ENCODE measurements at places on chromosomes 4 and X.

- no peak for DNase-seq
These were observed 26.3 kb downstream of the TBCK start for GRCh38 chr4:106289737-106290136.

GRCh38 chr4:174828845-174829701 lies at the start of gene GLRA3:
Gene GLRA3, minus strand, starts transcription at chr4:174829247. Its CDS starts 436 bp downstream, at chr4:174828811.
- DNase-seq, result no peak

- DNase-seq, result no peak
These were observed 11.2 kb downstream of the MSX1 start for GRCh38 chr4:4870576-4871241.

DNA sequence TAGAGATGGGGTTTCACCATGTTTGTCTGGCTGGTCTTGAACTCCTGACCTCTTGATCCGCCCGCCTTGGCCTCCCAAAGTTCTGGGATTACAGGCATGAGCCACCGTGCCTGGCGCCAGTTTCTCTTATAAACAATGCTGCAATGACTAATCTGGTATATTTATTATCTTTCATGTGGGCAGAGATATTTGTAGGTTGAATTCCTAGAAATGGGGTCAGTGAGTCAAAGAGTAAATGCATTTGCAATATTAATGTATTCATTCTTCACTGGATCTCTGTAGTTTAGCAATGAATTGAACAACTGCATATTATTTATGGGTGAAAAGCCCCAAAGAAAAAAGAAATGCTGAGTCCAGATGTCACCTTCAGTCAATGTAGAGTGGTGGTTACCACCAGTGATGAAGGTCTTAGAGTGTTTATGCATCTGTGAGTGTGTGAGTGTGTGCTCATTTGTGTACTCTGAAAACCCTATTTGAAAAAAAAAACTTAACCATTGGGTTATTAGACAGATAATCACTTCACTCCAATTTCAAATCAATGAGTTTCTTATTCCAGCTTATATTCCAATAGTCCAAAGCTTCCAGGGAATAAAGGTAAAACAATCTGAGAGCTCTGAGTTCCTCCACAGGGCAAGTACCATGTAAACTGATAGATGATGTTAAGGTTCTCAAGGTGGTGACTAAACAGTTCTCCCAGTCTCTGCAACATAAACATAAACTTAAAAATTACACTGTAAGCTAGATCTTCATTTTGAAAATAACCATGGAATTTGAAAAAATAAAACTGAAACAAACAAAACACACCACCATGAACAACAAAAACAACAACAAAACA lies 22.6 kb upstream of the CD38 start:
- DNase-seq, result peak; percentile 26

DNA sequence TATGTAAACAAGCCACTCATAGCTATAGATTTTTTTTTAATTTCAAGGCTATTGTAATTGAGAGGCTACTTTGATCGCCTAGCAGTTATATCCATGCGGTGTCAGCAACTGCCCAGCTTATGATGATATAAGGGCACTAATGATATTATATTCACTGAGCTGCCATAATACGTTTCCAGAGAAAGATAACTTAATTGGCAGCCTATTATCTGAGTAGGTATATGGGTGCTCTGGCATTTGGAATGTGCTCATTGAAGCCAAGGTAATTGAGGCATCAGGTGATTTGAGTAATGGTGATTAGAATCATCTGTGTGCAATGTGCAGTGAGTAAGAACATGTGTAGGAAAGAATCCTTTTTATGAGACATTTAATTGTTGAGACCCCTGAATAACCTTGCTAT lies 490.0 kb downstream of the CENPC start:
- DNase-seq, result no peak

GRCh38 chr4:13427599-13428325 lies 56.4 kb downstream of the RAB28 start:
- DNase-seq, result no peak

- no peak for DNase-seq
These were observed 182.0 kb upstream of the NEIL3 start for GRCh38 chr4:177127658-177128057.

DNA sequence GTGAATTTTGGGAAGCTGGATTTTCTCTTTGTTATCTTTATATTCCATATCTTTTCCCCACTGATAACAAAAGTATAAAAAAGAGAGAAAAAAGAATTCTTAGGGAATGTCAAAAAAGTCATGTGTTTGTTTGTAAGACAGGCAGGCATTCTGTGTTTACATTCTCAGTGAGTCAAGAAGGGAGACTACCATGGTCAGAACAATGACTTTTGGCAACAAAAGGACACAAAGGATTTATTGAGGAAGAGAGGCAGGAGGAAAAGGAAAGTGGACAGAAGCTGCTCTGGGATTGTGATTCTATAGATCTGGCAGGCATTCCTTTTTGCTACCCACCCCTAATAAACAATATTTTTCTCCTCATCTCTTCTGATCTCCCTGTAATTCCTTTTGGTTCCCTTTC lies 5.9 kb upstream of the ANK2 start:
- DNase-seq, result no peak

- DNase-seq, result no peak
These were observed 213.3 kb downstream of the PARM1 start for GRCh38 chr4:75146223-75146622.

DNA sequence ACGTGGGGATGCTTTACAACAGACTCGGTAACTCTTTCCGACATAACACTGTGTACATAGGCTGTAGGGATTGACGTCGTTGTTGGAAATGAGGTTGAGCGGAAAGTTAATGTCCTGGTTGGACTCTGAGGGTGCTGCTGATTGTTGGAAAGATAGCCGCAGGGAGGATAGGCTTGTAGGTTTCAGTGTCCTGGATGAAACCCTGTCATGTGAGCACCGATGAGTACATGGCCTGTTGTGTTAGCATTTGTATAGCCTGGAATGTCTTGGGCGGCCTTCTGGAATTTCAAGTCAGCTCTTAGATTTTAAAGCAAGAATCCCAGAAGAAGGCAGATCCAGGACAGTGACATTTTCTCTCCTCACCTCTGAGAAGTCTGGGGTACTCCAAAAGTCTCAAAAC lies 63.3 kb downstream of the TBC1D14 start:
- no peak for DNase-seq

- no peak for DNase-seq
These were observed 13.1 kb downstream of the TCEAL7 start for GRCh38 chrX:103343105-103343504.

DNA sequence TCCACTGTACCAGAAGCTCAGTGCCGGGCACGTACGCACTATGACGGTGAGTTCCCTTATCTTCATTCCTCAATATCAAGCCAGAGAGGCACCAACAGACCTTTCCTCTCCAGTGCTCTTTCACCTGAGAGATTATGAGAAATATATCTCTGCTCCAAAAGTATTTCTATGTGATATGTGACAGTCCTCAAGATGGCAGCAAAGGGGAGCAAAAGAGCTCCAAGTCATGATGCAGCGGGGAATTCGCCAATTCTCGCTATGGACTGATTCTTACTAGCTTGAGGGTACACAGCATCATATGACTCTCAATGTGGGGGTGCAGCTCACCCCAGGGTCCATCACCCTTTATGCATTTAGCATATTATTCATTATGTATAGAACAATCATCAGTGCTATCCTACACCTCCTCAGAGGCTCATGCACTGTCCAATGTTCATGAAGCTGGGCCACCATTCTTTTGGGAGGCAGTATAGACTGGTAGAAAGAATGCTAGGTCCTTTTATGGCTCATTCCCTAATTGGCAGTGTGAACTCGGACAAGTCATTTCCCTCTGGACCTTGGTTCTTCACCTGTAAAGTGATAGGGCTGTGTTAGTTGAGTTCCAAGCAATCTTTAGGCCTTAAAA lies 12.8 kb upstream of the IQSEC2 start:
- no peak for DNase-seq

GRCh38 chrX:72176981-72177380 lies 4.6 kb upstream of the PIN4 start:
- DNase-seq, result no peak

GRCh38 chr4:152185786-152186550 lies 349.9 kb downstream of the FBXW7 start:
- DNase-seq, result no peak

GRCh38 chr4:314296-314903 lies 9.1 kb upstream of the ZNF732 start:
- no peak for DNase-seq

DNA sequence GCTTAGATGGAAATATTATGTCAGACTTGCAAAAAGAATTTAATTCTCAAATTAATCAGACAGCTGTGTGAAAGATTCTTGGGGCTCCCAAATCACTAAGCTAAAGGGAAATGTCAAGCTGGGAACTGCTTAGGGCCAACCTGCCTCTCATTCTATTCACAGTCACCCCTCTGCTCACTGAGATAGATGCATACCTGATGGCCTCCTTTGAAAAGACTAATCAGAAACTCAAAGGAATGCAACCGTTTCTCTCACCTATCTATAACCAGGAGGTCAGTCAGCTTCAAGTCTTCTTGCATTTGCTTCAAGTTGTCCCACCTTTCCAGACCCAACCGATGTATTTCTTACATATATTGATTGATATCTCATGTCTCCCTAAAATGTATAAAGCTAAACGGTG lies 882.7 kb downstream of the CENPC start:
- no peak for DNase-seq

DNA sequence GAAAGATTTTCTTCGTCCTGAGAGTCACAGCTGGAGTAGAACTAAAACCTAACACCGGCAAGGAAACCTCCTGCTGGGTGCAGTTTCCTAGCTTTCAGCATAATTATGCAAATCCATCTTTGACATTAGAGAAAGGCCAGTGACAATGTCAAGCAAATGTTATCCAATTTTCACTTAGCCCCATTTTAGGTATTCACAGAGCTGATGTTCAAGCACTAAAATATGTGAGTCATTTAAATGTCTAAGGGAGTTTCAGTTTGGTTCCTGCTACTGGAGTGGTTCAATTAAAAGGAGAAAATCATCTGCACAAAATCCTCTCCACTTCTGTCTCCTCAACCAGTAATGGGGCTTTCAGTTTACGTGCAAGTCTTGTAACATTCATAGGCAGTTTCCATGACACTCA lies 37.1 kb upstream of the AMOT start:
- DNase-seq, result no peak

DNA sequence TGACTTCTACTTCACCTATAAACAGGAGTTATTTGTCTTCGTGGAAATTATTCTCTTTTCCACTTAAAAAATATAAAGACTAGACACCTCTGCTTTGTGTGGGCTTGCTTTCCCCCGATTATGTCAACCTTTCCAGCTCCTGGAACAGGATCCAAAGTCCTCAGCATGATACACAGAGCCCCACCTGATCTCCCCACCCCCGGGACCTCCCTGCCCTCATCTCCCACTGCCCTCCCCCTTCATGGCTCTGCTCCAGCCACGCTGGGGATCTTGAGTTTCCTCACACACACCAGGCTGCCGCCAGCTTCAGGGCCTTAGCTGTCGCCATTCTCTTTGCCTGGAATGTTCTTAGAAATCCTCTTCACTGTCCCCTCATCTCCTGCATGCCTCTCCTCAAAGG lies 55.3 kb downstream of the MBNL3 start:
- DNase-seq, result no peak

GRCh38 chrX:19372547-19373331 lies 29.0 kb downstream of the PDHA1 start:
- no peak for DNase-seq

DNA sequence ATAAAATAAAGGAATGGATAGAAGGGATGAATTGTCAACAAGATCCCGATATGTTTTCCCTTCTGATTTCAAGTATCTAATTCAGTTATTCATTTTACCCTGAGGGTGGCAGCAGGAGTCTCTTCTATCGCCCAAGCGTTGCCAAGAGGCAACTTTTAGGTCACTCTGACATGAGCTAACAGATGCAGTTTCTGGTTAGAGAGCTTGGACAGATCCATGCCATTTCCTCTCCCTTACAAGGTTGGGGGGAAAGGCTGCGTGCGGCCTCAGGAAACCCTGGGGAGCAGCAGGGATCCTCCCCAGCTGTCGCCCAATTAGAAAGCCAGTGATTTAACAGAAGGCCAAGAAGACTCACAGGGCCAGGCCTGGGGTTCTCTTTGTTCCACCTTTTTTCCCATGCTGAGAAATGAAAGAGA lies 35.3 kb upstream of the WAS start:
- DNase-seq, result peak; percentile 15

DNA sequence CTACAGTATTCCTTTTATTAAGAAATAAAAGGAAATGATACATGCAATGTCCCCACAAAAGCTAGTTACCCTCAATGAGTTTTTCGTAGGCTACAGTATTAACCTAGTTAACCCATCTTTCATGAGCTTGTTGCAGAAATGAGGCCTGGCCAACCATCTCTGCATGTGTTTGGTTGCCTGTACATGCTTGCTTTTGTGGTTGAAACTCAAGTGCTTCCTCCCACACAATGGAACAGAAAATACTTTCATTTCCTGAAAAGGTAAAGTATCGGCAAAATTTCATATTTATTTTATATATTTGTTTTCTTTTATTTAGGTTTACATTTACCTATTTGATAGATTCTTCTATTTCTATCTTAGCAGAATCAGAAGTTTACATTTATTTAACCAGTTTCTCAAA lies 214.6 kb upstream of the FAM241A start:
- no peak for DNase-seq

- DNase-seq, result no peak
These were observed 11.7 kb downstream of the BBS12 start for GRCh38 chr4:122744229-122744628.

GRCh38 chr4:123244137-123244536 lies 152.5 kb upstream of the SPRY1 start:
- DNase-seq, result no peak

DNA sequence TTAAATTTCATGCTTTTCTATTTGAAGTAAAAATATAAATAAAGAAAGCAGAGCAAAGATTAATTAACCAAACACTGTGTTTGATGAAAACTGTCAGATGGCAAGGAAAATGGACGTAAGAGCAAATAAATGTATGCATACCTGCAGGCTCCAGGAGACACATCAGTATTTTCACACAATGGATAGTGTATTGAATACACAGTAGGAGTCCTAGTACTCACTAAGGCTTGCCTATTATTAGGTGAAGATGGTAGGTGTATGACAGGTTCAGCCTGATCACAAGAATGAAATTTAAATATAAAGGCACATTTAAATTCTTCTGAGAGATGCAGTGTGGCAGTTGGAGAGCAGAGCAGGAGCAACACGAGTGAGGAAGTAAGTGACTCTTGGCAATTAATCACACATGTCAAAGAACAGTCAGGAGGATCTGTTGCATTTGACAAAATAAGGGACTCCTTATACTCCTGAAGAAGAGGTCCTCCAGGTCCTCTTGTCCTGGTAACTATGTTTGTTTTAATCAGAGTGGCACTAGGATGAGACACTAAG lies 106.0 kb upstream of the NDST4 start:
- no peak for DNase-seq

- DNase-seq, result no peak
These were observed 160.2 kb upstream of the IGFBP7 start for GRCh38 chr4:57270346-57270745.

DNA sequence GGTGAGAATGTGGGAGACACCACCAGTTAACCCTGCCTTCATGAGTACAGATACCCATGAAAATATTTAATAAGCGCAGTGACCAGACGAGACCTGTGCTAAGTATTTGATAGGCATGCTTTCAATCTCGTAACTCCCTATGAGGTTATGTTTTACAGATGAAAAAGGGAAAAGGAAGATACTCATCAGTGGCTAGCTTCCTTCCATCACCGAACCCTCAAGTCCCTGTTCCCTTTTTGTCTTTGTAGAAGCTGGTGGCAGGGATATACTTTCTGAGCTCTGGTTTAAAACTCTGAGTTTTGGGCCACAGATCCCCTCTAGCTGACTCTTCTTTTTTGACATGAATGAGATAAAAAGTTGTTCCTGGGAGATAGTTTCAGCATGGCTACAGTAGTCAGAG lies 26.3 kb downstream of the AFF1 start:
- DNase-seq, result no peak
